ENCODE measurements at places on chromosomes 3 and 15.

DNA sequence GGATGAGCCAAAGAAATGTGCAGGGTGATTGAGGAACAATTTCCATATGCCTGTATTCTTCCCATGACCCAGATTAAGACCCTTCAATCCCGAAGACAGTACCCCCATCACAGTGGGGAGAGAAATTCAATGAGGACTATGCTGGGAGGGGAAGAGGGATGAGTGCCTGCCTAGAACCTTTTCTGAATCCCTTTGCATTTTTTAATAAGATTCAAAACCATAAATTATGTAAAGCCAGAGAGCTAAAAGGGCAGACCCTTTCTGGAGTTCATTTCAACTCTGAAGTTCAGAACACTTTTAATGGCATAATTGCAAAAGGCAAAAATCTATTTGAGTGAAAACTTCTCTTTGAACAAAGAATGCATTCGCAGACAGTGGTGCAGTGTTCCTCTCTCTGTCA is 529.5 kb downstream of the NTRK3 start:
- no peak for DNase-seq

- DNase-seq = no peak
These were observed 64.6 kb upstream of the GALNT15 start for GRCh38 chr3:16109929-16110328.

GRCh38 chr3:139260041-139260486 is 83.8 kb upstream of the MRPS22 start:
- DNase-seq = no peak

DNA sequence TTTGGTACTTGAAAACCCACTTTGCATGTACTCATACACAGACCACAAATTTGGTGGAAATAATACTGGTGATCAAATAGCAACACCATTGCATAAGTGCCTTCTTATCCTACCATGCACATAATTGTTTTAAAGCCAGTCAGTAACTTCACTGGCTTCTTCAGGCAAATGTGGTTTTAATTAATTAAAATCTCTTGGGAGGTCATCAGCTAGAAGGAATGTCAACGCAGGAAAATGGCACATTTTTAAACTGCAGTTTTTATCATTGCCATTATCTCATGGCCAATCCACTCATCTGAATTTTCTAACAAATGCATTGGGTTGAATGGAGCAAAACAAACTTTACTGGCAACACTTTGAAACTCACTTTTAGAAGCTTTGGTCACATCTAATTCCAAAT is 105.7 kb upstream of the ZPLD1 start:
- DNase-seq = no peak

- DNase-seq = no peak
These were observed 393.3 kb downstream of the TBC1D5 start for GRCh38 chr3:17349093-17349492.

DNA sequence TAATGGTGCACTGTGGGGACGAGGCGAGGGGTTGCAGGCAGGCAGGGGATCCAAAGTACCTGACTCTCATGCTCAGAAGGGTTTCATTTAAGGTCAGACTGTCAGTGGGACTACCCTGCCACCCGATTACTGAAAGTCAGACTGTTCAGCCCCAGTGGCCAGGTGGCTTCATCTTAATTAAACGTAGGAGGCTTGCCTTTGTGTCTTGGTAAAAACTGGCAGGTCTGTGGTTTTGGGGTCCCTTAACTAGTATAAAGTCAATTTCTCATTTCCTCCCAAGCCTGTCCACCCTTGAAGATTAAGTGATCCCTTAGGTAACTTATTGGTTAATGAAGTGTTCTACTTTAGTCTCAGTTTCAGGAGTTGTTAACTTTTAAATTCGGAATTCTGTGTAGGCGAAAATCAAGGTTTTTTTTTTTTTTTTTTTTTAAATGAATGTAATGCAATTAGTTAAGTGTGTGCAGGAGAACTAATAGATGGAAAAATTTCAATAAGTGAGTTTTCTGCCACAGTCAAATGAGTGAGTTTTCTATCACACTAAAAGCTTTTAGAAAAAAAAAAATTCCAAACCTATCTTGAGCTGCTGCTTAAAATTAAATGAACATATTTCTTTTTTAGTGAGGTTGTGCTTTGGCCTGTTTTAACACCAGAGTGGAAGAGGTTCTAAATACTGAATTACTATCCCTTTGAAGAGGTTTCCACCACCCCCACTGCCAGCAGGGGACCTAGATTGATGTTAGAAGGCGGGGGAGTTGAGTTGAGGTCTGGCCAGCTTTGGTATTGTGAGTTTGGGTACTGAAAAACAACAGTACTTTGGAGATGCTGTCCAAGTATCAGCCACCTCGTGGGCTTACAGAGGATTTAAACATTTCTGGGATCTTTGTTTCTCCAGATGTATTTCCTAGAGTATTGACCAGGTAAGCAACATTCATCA is 15.2 kb downstream of the ITPR1 start:
- DNase-seq = no peak

DNA sequence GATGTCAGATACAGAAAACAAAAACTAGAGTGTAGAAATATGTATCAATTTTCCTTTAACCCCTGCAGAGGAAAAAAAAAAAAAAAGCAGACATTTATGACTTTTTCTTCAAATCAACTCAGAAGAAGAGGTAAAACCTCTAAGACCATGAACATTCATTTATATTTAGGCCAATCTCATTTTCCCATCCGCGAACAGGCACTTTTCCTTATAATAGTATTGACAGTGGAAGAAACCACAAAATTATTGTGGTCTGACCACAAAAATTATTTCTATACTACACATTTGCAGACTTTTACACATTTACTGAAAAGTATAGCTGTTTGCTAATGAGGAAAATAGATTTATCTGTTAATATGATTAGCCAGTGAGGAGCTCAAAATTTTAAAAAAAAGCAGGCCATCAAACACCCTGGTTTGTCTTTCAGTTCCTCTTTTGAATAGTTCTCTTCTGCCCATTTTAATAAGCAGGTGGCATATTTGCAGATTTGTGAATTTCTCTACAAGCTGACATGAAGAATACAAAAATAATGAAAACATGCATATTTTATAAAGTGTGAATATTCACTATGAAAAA is 5.7 kb downstream of the OSBPL11 start:
- no peak for DNase-seq

DNA sequence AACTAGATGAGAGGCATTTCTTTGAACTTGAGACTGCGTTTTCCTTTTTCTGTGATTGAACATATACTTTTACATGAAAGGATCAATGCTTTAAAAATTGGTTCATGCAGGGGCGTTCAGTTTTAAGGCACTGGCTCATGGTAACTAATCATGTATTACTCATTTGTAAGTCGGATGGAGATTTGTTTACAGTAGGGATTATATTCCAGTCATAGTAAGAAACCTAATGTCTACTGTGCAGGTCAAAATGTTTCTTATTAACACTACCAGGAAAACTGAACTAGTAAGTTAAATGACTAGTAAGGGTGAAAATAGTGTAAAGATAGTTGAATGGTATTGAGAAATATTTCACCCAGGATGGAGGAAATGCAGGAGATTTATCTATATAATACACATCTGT is 258.8 kb upstream of the GBE1 start:
- DNase-seq = no peak

DNA sequence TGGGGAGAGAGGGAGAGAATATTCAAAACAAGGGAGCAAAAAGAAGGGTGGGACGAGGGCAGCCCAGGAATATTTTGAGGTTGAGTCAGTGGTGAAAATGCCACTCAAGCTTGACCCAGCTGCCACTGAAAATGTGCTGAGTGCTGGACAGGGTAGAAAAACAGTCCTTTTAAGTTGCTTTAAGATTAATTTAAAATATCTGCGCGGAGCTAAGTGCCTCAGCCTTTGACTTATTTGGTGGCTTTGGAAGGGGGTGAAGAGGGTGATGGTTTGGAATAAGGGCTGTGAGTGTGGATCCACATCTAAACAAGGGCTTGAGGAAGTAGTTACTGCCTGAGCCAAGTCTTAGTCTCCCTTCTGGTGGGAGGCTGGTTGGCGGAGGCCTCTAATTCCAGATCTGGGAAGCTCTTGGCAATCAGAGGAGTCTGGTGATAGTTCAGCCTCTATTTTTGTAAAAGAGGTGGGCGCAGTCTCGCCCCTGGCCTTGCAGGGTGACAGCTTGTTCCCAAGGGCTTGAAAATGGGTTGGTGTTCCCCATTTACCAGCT is 280.8 kb upstream of the ROPN1 start:
- DNase-seq = no peak

Data from NCI-H524 treated with DMSO at 0.1 percent for 48 hours (cell line).